ENCODE measurements at places on chromosomes 4 and X. TPM values are rescaled to one million over a fixed set of nuclear protein-coding genes. Genes with fewer than 3 reads are reported as not detected.

TLR2 gene
- polyA plus RNA-seq: 2.7 TPM

MMRN1 gene
- polyA plus RNA-seq: not detected

CT45A1 gene
- not detected for polyA plus RNA-seq

MAB21L2 gene
- polyA plus RNA-seq: 0.48 TPM

TMSB15C gene
- polyA plus RNA-seq: not detected

PDE5A gene
- 21.3 TPM for polyA plus RNA-seq

RHOH gene
- not detected for polyA plus RNA-seq

FAM114A1 gene
- polyA plus RNA-seq: 69.9 TPM

MGST2 gene
- polyA plus RNA-seq: 52.3 TPM

MXRA5 gene
- polyA plus RNA-seq: 59.1 TPM

GATA1 gene
- 0.85 TPM for polyA plus RNA-seq

NAP1L3 gene
- polyA plus RNA-seq: 7.0 TPM

MAGEA2B gene
- not detected for polyA plus RNA-seq

TLR10 gene
- not detected for polyA plus RNA-seq

UGT2B10 gene
- polyA plus RNA-seq: not detected

SLC10A7 gene
- 9.1 TPM for polyA plus RNA-seq

FAM9B gene
- not detected for polyA plus RNA-seq

SORBS2 gene
- 38.8 TPM for polyA plus RNA-seq

IL13RA1 gene
- 33.2 TPM for polyA plus RNA-seq

FATE1 gene
- polyA plus RNA-seq: 0.71 TPM

ZFP92 gene
- polyA plus RNA-seq: 0.82 TPM

REPS2 gene
- not detected for polyA plus RNA-seq

NSG1 gene
- 3.5 TPM for polyA plus RNA-seq

EGF gene
- 6.2 TPM for polyA plus RNA-seq

TEX11 gene
- not detected for polyA plus RNA-seq

F8 gene
- polyA plus RNA-seq: 8.4 TPM

HTR2C gene
- not detected for polyA plus RNA-seq

HEPH gene
- not detected for polyA plus RNA-seq

PARM1 gene
- 424 TPM for polyA plus RNA-seq

CSN1S1 gene
- polyA plus RNA-seq: not detected

EREG gene
- 0.49 TPM for polyA plus RNA-seq

PLK4 gene
- 21.0 TPM for polyA plus RNA-seq

LRIT3 gene
- 0.14 TPM for polyA plus RNA-seq

BEX2 gene
- polyA plus RNA-seq: not detected

GPC4 gene
- polyA plus RNA-seq: 127 TPM

MND1 gene
- polyA plus RNA-seq: 7.0 TPM

CENPE gene
- 4.3 TPM for polyA plus RNA-seq

CT47B1 gene
- polyA plus RNA-seq: not detected

ATP1B4 gene
- not detected for polyA plus RNA-seq

NEXMIF gene
- polyA plus RNA-seq: 0.46 TPM

H2BW2 gene
- 0.65 TPM for polyA plus RNA-seq

DNAAF6 gene
- not detected for polyA plus RNA-seq

UGT2B7 gene
- 0.66 TPM for polyA plus RNA-seq

SCML2 gene
- polyA plus RNA-seq: 10.8 TPM

UGT2A3 gene
- 44.4 TPM for polyA plus RNA-seq

NMU gene
- 1.5 TPM for polyA plus RNA-seq

PROM1 gene
- polyA plus RNA-seq: 58.1 TPM

SLC6A14 gene
- polyA plus RNA-seq: not detected

ZC4H2 gene
- polyA plus RNA-seq: 13.4 TPM

FGD1 gene
- polyA plus RNA-seq: 20.7 TPM

GPR34 gene
- polyA plus RNA-seq: not detected

DMD gene
- 104 TPM for polyA plus RNA-seq
